Activated CD4-positive, alpha-beta memory T cell treated with anti-CD3 and anti-CD28 coated beads for 36 hours (primary cell): ENCODE measurements at places on chromosomes 4 and X. TPM values are rescaled to one million over a fixed set of nuclear protein-coding genes. Genes with fewer than 3 reads are reported as not detected.

Gene VCX3A
- total RNA-seq, result not detected

Gene GPR173
- total RNA-seq, result not detected

Gene MAGEB10
- total RNA-seq, result not detected

Gene GPRIN3
- 22.7 TPM for total RNA-seq

Gene ERCC6L
- 10.8 TPM for total RNA-seq

Gene DYNLT3
- total RNA-seq, result 27.2 TPM

Gene GPAT3
- total RNA-seq, result 7.2 TPM

Gene SLC10A6
- total RNA-seq, result not detected

Gene PNMA6A
- 0.50 TPM for total RNA-seq

Gene PPARGC1A
- total RNA-seq, result not detected

Gene ABCG2
- total RNA-seq, result 0.75 TPM

Gene SCML2
- 2.3 TPM for total RNA-seq

Gene JAKMIP1
- total RNA-seq, result 17.7 TPM

Gene AP1AR
- 19.1 TPM for total RNA-seq

Gene TRIML2
- total RNA-seq, result not detected

Gene RAB41
- not detected for total RNA-seq

Gene GLRB
- total RNA-seq, result not detected

Gene ANAPC4
- total RNA-seq, result 31.5 TPM

Gene TMEM150C
- total RNA-seq, result not detected

Gene AWAT2
- not detected for total RNA-seq

Gene ZFP42
- total RNA-seq, result not detected

Gene FAM156B
- 13.0 TPM for total RNA-seq

Gene SSX1
- total RNA-seq, result not detected

Gene GATB
- total RNA-seq, result 16.1 TPM

Gene ADH1C
- not detected for total RNA-seq

Gene RTL3
- total RNA-seq, result not detected

Gene ZNF630
- total RNA-seq, result 1.5 TPM

Gene ADAM29
- not detected for total RNA-seq

Gene PAK3
- total RNA-seq, result 1.3 TPM

Gene GSX2
- total RNA-seq, result not detected

Gene PLS3
- 0.52 TPM for total RNA-seq

Gene ITM2A
- total RNA-seq, result 98.1 TPM

Gene FGF5
- total RNA-seq, result not detected

Gene ACE2
- not detected for total RNA-seq

Gene PPP1R2C
- total RNA-seq, result not detected

Gene OPN1MW
- total RNA-seq, result not detected

Gene SLAIN2
- total RNA-seq, result 63.8 TPM

Gene SPIN2B
- total RNA-seq, result 7.7 TPM

Gene RHOXF2
- total RNA-seq, result not detected

Gene XAGE1A
- total RNA-seq, result not detected

Gene ASMT
- total RNA-seq, result 0.52 TPM
